Skin of body (tissue), 3 donors: ENCODE measurements at places on chromosomes 13 and 19. TPM values are rescaled to one million over a fixed set of nuclear protein-coding genes. Genes with fewer than 3 reads are reported as not detected.

DPF1 gene
- 0.79 TPM for total RNA-seq

PROZ gene
- total RNA-seq = not detected

OR4F17 gene
- total RNA-seq = not detected

KLK4 gene
- total RNA-seq = 0.10 TPM

UPF3A gene
- total RNA-seq = 28.8 TPM

COMP gene
- 10.9 TPM for total RNA-seq

VSIG10L gene
- total RNA-seq = 2.3 TPM

KLK2 gene
- not detected for total RNA-seq

CLC gene
- 10.0 TPM for total RNA-seq

ZNF888 gene
- total RNA-seq = 4.8 TPM

CADM4 gene
- 10.4 TPM for total RNA-seq

ZNF575 gene
- total RNA-seq = 0.79 TPM

XRCC1 gene
- 10.6 TPM for total RNA-seq

RGL3 gene
- total RNA-seq = 1.8 TPM

POLR2I gene
- total RNA-seq = 64.2 TPM

LGALS16 gene
- not detected for total RNA-seq

GDF15 gene
- total RNA-seq = 5.8 TPM

CD37 gene
- 8.2 TPM for total RNA-seq

B3GNT8 gene
- 1.6 TPM for total RNA-seq

ZNF547 gene
- 3.3 TPM for total RNA-seq

KLK3 gene
- not detected for total RNA-seq

F7 gene
- 2.2 TPM for total RNA-seq

KLK12 gene
- total RNA-seq = 0.69 TPM

GNG7 gene
- 2.4 TPM for total RNA-seq

SCEL gene
- 90.1 TPM for total RNA-seq

NPAS1 gene
- total RNA-seq = 0.99 TPM

ZAR1L gene
- not detected for total RNA-seq

CELF5 gene
- 0.30 TPM for total RNA-seq

VAV1 gene
- total RNA-seq = 4.7 TPM

ELSPBP1 gene
- not detected for total RNA-seq

KLF1 gene
- 1.7 TPM for total RNA-seq

PRRG2 gene
- 2.8 TPM for total RNA-seq

PALM3 gene
- total RNA-seq = 0.10 TPM

KCNC3 gene
- 0.59 TPM for total RNA-seq

CDADC1 gene
- 5.4 TPM for total RNA-seq

CCNE1 gene
- total RNA-seq = 5.8 TPM

LRG1 gene
- 0.79 TPM for total RNA-seq

CDX2 gene
- not detected for total RNA-seq

SLAIN1 gene
- 7.4 TPM for total RNA-seq

HCST gene
- total RNA-seq = 2.7 TPM

DCLK1 gene
- total RNA-seq = 82.5 TPM

DHDH gene
- total RNA-seq = not detected

SLC7A1 gene
- total RNA-seq = 19.6 TPM

ZSWIM4 gene
- 4.4 TPM for total RNA-seq

RAP2A gene
- 36.3 TPM for total RNA-seq

ZNF536 gene
- total RNA-seq = 8.9 TPM

MBD3L1 gene
- not detected for total RNA-seq

CEACAM20 gene
- not detected for total RNA-seq

ZNF837 gene
- 0.69 TPM for total RNA-seq

EBI3 gene
- not detected for total RNA-seq

NAPSA gene
- total RNA-seq = 0.59 TPM

CLEC11A gene
- total RNA-seq = 27.2 TPM

PEG3 gene
- 37.3 TPM for total RNA-seq

CCDC70 gene
- not detected for total RNA-seq

HRC gene
- total RNA-seq = 13.6 TPM

HDGFL2 gene
- 28.7 TPM for total RNA-seq

LILRB2 gene
- total RNA-seq = 1.5 TPM

TEKTIP1 gene
- total RNA-seq = not detected

FPR1 gene
- total RNA-seq = 9.5 TPM
